Peyer's patch (tissue), 4 donors: ENCODE measurements at places on chromosomes 7 and 10.

DNA sequence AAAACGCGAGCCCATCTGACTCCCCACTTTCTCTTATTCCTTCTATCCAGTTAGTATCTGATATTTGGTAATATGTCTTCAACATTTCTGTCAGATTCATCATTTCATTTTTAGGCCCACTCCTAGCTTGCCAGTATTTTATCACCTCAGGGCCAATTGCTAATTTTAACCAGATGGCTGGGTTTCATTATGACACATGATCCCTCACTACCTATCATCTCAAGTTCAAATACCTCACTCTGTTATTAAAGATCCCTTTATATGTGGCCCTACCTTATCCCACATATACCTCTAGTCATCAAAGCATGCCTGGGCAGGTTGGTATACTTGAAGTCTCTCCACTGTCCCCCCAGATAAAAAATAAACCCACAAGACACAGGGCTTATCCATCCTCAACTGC is 104.9 kb downstream of the RNLS start:
- DNase-seq, result no peak

GRCh38 chr10:44035474-44036197 is 349.3 kb downstream of the CXCL12 start:
- DNase-seq, result no peak

DNA sequence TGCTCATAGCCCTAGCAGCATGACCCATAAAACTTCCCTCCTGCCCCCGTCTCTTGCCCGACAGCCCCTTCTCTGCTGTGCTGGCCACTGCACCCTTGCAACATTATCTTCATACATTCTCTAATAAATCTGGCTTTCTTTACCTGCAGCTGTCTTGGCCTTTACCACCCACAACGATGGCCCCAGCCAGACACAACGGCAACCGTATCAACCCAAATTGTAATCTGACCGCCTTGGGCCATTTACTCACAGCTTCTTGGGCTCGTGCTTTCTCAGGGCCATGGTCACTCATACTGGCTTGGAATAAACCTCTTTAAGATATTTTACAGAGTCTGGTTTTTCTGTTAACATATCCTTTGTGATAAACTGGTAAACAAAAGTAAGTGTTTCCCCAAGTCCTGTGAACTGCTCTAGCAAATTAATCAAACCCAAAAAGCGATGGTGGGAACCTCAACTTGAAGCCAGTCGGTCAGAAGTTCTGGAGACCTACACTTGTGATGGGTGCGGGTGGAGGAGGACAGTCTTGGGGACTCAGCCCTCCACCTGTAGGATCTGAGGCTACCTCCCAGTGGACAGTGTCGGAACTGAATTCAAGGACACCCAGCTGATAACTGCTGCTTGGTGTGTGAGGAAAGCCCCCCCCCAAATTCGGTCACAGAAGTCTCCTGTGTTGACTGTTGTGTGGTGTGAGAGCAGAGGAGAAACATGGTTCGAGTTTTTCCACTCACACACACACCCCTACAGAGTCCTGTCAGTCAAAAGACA is 87.6 kb upstream of the ATP6V0A4 start:
- no peak for DNase-seq

DNA sequence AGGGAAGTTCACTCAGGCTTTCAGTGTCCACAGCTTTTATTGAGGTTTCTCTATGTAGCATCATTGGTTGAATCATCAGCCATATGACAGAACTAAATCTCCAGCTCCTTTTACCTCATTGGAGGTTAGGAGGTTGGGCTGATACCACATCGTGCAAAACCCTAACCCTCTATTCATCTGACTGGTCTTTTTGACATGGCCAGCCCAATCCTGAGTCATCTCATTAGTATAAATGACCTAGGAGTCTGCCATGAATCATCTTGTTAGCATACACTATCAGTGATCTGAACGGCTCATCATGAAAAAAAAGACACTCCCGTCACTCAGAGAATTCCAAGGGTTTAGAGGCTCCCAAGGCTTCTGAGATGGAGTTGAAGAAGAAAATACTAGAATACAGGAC is 669.8 kb upstream of the POT1 start:
- DNase-seq, result no peak

GRCh38 chr7:128830231-128831177 is at the start of gene FLNC:
TSS of gene FLNC (plus strand) at chr7:128830406. CDS start at chr7:128830638, 232 bp downstream.
- peak; percentile 69 for DNase-seq

GRCh38 chr10:91312382-91312733 is 91.9 kb downstream of the PCGF5 start:
- no peak for DNase-seq
